ENCODE measurements at places on chromosomes 7 and 10.
A peak's percentile ranks its signal among the peaks of the same experiment; 100 is the strongest.

GRCh38 chr10:11115337-11115736 is 97.7 kb downstream of the CELF2 start:
- no peak for DNase-seq

DNA sequence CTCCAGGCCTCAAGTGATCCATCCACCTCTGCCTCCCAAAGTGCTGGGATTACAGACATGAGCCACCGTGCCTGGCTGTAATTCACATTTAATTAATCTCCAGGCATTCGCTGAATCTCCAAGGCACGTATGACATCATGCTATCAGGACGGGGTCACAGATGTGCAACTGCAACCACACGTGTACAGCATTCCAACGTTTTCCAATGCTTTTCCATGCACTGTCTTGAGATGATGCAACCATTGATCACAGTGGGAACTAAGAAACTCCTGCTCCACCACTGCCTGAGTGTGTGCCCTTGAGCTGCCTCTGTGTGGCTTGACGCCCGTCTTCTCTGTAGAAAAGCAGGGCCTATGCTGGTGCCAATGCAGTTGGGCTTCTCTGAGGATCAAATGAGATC is 119.8 kb upstream of the LYZL2 start:
- no peak for DNase-seq

- no peak for DNase-seq
These were observed 18.1 kb downstream of the MINDY4 start for GRCh38 chr7:30789334-30789711.

GRCh38 chr10:60194421-60194820 is 195.3 kb downstream of the ANK3 start:
- DNase-seq, result no peak

DNA sequence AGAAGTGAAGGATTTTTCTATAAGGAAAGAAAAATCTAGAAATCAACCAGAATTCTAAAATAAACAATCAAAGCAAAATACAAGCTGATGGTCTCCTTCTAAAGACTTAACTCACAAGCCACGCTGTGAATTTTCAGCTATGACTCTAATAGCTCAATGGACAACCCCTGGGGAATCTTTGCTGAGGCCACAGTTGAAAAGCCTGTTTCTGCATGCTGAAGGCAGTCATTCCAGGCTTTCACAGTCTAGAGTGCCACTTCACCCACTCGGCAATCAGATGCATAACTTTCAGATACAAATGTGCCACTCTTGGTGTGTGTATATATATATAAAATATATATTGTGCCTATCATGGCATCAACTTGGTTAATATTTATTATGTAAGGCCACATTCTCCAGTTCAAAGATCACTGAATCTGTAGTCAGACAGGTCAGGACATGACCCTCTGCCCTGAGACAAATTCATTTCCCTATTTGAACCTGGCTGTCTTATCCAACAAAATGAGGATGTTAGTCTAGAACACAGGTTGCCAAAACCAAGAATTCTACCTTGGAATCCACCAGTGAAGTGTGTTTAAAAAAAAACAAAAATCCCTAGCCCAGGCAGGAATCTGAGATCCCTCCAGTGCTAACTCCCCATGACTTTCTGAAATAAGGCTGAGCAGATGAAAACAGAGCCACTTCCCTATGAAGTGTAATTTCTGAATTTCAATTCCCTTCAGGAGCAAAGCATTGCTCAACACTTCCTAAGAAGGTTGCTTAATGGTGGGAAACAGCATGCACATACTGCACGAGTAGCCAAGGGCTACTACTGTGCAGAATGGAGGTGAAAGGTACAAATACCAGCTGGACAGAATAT is 9.9 kb downstream of the LIPA start:
- DNase-seq, result no peak

GRCh38 chr10:71765906-71766716 is 7.2 kb downstream of the VSIR start:
- no peak for DNase-seq

DNA sequence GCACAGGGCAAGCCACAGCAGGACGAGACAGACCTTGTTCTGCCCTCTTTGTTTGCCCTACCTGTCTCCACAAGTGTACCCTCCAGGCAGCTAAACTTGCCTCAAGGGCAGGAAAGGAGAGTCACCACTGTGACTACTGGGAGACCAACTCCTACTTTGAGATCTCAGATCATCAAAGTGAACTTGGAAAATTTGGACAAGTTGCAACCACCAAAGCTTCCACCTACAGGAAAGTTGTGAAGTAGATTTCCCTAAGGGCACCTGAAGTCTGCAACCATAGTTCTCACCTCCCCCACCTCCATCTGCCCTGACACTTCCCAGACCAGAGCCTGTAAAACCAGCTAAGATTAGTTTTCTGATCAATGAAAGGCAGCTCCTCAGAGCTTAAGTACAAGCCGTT is 2.5 kb upstream of the WDR91 start:
- no peak for DNase-seq

GRCh38 chr10:120492346-120492745 is 35.3 kb downstream of the PLPP4 start:
- DNase-seq, result no peak

GRCh38 chr10:60148266-60148840 is 241.3 kb downstream of the ANK3 start:
- no peak for DNase-seq

- DNase-seq, result no peak
These were observed 186.6 kb upstream of the NRP1 start for GRCh38 chr10:33521062-33521461.

DNA sequence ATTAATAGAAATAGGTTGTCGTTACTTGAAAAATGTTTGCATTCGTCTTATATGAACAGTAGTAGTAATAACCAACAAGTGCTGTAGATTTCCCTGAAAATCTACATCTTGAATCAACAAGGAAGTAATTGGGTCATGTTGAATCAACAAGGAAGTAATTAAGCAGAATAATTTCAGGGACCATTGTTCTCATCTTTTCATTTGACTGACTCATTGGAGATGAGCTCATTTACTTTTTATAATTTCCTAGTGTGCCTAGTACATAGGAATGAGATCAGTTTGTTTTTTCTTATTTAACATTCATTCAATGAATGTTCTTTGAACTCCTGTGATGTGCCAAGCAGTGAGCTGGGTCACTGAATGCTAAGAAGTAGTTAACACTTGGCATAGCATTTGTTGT is 8.2 kb downstream of the CLDN12 start:
- DNase-seq, result no peak

DNA sequence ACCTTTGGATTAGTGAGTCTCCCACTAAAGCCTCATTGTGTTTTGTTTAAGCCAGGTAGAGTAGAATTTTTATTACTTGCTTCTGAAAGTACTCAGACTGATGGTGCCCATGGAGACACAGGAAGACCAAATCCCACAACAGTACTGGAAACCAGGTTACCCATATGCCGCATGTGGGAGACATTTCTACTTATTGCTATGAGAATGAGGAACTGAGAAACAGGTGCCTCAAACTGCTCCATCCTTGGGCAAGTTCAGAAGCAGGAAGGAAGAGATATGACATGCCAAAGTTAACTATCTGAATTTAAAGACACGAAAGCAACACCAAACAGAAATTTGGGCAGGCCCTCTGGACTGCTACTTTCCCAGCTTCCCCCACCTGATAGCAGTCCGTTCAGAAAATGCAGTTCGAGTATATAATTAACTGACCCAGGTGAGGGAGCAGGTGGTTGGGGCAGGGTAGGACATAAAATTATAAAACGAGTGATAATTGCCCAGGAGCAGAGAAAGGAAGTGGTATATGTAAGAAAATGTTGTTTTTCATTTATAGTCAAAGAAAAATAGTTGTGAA is 382.3 kb upstream of the MTPN start:
- DNase-seq, result no peak

DNA sequence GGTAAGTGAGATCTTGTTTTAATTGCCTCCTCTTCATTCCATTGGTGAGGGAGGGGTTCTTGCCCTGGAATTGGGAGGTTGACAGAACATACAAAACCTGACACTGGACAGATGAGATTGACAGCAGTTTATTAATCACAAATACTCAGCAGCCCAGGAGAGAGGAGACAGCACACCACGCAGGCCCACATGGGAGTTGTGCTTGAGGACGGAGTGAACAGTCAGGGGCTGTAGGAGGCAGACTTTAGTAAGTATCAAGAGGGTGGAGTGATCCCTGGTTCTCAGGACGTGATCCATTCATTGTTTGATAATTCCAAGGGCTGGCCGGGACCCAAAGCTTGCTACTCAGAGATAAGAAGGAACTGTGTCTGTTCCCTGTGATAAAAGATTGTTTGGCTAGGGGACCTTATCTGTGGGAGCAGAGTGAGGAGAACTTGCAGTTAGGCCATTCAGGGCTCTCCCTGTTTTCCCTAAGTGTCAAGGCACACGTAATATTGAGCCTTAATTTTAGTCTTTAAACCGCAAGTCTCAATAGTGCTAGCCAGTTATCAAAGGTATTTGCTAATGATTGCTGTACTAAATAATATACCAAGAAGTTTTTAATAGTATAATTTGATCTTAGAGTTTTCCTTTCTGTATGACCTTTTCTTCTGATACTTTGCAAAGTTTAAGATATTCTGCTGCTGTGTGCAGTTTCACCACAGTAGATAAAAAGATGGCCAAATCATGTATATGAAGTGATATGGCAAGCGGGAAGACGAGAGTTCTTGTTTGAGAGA is 14.5 kb downstream of the CAPZA2 start:
- no peak for DNase-seq

- DNase-seq, result no peak
These were observed 21.7 kb upstream of the KEL start for GRCh38 chr7:142983825-142984224.

DNA sequence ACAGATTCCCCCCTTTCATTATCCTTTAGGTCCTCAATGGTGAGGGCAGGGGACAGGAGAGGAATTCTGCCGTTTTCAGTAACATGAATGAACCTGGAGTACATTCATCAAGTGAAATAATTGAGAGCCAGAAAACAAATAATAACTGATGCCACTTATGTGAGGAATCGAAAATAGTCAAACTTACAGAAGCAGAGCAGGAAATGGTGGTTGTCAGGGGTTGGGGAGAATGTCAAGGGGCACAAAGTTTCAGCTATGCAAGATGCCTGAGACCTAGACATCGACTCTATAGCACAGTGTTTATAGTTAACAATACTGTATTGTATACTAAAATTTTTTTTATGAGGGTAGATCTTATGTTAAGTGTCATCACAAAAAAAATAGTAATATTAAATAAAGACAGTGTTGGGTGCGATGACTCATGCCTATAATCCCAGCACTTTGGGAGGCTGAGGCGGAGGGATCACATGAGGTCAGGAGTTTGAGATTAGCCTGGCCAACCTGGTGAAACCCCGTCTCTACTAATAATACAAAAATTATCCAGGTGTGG is 1219.8 kb downstream of the GATA3 start:
- no peak for DNase-seq

- DNase-seq, result peak; percentile 52
These were observed 169.3 kb upstream of the AKR1E2 start for GRCh38 chr10:4656576-4657194.

- no peak for DNase-seq
These were observed 10.3 kb upstream of the H2AZ2 start for GRCh38 chr7:44858161-44858560.

- DNase-seq, result no peak
These were observed 450.7 kb downstream of the KCNMA1 start for GRCh38 chr10:77186936-77187335.

- no peak for DNase-seq
These were observed 16.3 kb upstream of the CHUK start for GRCh38 chr10:100245484-100246220.

DNA sequence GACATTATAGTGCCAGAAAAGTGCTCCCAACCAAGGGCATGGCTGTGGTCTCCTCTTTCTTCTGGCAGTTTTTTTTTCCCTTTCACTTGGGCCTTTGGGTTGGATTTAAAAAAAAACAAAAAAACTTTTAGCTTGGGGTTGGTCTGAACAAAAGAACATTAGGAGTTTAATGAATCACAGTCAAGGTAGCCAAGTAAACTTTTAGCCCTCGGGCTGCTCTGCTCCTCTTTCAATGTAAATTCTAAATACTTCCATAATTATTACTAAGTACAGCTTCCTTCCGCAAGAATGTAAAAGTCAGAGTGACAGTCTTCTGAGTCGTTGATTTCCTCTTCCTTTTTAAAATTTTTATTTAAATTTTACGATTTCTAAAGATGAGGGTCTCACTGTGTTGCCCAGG is 79.2 kb downstream of the NRF1 start:
- no peak for DNase-seq

- DNase-seq, result no peak
These were observed 15.2 kb upstream of the FGFR2 start for GRCh38 chr10:121613456-121613855.

- no peak for DNase-seq
These were observed 42.5 kb downstream of the FAM13C start for GRCh38 chr10:59319854-59320253.

DNA sequence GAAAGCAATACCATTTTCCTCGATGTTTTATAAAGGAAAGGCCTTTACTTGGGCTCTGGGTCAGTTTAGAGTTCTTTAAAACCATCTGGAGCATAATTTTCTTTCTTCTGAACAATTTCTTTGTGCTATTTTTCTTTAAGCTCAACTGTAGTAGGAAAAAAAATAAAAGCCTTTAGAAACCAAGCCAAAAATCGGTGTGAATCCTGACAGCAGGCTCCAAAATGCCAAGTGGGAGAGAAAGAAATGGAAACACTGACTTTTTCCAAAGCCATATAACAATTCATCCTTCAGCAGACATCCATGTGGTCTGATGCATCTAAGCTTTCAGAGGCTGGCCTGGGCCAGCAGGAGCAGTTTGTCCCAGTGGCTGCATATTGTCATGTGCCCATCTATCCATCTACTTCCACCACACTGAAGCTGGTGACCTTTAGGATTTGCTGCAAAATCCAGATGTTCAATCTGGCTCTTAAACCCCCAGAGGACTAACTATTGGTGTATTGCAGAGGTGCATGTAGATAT is 23.0 kb upstream of the ITPRID1 start:
- no peak for DNase-seq

DNA sequence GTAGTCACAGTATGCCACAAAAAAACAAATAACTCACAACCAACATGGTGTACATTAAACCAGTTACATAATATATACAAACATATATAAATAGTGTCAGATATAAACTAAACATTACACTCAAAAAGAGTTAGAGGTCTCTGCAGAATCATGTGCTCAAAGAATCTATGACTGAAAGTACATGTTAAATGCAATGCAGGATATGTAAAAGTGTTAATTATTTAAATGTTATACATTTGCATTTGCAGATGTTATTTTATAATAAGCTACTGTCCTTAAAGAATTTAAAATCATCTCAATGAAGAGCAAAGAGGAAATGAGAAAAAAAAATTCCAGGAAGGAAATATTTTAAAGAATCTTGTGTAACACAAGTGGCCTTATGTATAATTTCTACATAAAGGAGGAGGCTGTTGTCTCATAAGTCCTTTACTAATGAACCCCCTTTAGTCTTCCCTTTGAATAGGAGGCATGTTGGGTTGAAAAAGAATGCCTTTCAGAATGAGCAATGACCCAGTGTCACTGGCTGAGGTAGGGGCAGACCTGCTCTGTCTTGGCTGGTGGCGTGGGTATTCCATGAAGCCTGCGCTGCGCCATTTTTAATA is 148.9 kb downstream of the ITGA8 start:
- no peak for DNase-seq
